ENCODE measurements at places on chromosomes 6 and 20.

GRCh38 chr20:9243986-9244385, 175.1 kb downstream of the PLCB4 start:
- DNase-seq: no peak

GRCh38 chr6:93721386-93722048, 302.2 kb upstream of the EPHA7 start:
- no peak for DNase-seq

DNA sequence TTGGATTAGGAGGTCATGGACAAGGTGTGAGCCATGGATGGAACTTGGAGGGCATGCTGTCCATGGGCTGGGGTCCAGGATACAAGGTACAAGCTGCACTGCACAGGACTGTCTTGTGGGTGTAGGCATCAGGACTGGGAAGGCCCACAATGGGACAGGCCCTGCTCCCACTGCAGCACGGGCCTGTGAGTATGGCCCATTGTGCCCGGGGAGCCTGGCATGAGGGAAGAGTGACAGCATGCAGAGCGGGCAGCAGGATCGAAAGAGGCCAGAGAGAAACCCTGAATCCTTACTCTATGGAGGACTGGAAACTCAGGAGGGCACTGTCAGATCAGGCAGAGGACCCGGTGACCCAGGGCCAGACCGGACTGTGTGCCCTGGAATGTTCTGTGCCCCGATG, 211.3 kb downstream of the PREX1 start:
- peak; percentile 46 for DNase-seq

GRCh38 chr6:25180630-25181349, 98.4 kb upstream of the CARMIL1 start:
- DNase-seq: no peak

DNA sequence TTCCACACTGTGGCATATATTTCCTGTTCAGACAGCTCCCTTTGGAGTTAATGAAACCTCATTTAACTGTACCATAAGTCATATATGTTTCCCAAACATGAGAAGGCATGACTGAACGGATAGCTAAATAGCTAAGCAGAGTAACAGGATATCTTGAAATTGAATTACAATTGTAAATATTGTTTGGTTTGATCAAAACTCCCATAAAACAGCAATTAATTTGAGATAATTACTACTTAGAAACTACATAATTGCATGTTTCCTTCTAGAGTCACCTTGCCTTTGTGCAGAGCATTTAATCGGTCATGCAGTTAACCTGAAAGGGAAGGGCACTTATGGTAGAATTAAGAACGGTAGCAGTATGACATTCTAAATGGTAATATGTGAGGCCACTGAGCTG, 179.0 kb upstream of the MAP3K7 start:
- no peak for DNase-seq

Measured in right lobe of liver (tissue), 6 donors.